ENCODE measurements at places on chromosomes 3 and 15.

- DNase-seq, result no peak
Observed at GRCh38 chr15:64152507-64153387, 1.2 kb downstream of the SNX22 start.

DNA sequence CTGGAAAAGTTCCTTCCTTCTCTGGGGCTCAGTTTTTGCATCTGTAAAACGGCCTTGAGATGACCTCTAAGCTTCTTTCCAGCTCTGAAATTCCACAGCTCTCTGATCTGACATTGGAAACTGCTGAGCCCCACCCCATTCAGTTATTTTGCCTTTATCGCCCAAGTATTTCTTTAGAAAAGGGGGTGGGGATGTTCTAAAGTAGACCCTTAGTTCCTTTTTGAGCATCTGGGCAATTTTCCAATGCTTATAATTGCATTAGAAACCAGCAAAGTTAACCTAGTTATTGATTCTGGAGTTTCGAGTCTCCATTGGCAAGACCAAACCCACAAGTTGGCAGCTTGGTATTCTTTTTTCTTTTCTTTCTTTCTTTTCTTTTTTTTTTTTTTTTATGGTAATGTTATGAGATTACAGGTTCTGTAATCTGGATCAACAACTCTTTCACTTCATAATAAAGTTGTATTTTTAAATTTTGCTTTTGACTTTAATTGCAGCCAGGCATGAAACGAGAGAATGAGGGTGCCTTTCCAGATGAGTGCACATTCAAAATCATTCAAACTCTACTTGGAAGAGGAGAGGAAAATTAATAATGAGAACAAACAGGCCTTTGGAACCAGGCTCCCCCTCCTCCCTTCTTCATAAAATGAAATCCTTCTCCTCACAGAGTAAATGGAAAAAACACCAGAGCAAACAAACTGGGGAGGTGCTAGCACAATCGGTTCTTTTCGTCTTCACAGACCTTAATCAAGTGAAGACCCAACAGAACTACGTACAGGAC, 76.8 kb upstream of the LRIG1 start:
- no peak for DNase-seq

DNA sequence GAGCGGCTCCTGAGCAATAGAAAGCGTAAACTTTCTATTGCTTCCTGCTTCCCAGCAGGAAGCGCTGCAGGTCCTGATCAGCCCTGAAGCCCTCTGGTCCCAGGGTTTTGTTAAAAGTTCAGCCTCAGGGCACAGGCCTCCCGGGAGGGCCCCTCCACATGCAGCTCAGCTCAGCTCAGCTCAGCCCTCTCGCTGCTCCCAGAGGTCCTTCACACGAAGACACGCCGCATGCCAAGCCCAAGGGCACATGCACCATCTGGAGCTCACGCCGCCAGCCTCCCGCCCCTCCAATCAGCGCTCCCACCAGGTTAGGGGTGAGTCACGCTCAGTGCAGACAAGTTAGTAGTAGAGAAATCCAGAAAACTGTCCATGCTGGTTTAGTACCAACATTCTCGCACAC, 12.7 kb downstream of the TKT start:
- no peak for DNase-seq

DNA sequence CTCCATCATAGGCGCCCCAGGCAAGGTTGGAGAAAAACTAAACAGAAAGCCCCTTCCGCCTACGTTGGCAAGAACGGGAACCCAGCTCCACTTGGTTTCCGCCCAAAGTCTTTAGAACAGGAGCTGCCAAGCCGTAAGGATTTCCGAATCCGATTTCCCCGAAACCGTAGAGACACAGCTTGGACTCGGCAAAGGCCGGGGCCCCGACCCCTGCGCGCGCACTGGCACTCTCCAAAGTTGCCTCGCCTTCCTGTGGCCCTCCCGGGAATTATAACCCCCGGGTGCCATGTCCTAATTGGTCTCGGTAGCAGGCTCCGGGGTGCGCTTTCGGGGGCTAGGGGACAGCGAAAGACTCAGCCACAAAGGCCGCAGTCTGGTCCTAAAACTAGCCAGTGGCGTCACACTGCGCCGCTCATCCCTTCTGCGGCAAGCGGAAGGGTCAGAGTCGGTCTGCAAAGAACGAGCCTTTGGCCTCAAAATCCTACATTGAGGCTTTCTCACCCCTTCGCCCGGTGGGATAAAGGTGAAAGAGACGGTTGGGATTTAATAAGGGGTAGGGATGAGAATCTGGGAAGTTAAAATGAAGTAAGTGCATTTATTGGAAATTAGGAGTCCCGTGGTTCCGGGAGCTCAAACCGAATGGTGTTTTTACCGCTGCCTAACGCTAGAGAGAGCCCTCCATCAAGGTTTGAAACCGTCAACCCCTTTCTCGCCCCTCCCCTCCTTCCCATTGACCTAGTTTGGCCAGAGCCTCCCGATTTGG, 6.8 kb downstream of the BCL6 start:
- peak; percentile 97 for DNase-seq

- DNase-seq, result peak; percentile 81
Observed at GRCh38 chr15:94021621-94022320, 209.6 kb upstream of the MCTP2 start.

- no peak for DNase-seq
Observed at GRCh38 chr3:165568907-165569462, 268.2 kb downstream of the BCHE start.

- DNase-seq, result no peak
Observed at GRCh38 chr3:69422751-69423150, 36.9 kb upstream of the FRMD4B start.
